Hematopoietic multipotent progenitor cell treated with erythropoietin and hydrocortisone succinate and interleukin-3 and kit ligand, for 8 days (in vitro differentiated cells): ENCODE measurements at places on chromosomes 1 and 21.
A peak's percentile ranks its signal among the peaks of the same experiment; 100 is the strongest.

DNA sequence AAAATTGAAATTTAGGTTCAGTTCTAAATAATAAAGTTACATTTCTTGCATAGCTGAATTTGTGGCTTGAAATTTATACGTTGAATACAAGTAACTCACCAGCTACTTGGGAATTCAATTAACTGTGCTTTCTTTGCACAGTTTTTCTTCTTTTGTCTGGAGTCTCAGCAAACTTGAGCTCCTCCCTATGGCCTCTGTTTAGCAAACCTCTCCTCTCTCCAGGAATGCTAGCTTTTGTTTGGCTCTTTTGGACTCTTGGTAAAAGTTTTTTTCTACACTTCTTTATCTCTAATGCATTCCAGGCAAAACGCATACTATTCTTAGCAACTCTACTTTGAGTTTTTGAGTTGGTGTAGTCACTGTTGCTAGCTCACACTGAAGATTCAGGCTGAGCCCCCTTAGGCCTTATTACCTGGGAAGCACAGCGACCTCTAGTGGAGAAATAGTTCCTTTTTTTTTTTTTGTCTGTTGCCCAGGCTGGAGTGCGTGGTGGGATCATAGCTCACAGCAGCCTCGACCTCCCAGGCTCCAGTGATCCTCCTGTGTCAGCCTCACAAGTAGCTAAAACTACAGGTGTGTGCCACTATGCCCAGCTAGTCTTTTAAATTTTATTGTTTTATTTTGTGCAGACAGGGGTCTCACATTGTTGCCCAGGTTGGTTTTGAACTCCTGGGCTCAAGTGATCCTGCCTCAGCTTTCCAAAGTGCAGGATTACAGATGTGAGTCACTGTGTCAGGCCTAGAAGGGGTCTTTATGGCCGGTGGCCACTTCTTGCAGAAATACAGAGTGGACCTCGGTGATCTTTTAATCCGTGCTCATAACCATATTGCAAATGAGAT lies 61.7 kb downstream of the CASQ2 start:
- DNase-seq = peak; percentile 69

DNA sequence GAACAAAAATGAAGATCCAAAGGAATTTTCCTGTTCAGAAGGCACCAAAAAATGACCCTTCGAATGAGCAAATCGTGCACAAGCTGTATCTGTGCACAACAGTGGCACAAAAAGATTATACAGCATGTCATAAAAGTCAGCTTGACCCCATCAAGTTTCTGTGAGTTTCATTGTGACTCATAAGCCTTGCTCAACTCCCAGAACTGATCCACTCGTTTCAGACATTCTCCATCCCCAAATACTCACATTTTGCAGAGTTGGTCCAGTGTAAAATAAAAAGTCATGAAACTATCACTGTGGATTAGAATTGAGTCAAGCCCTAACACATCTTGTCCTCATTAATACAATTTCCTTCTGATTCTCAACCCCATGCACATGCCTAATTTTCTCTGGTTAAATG lies 174.7 kb upstream of the PKN2 start:
- DNase-seq = no peak

DNA sequence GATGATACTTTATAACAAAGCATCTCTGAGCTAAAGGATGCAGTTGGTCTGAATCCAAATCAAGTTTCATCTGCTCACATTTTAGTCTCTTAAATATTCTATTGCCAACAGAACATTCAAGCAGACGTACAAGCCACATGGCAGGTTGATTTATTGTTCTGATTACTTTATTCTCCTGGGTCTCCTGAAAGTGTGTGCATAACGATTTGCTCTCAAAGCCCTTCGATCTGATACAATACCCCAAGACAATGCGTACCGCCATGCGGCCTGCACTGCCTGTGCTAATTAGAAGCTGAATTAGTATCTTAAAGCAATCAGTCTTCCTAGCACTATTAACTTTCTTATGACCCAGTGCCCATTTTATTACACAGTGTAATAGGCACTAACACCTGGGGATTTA lies 56.9 kb downstream of the FHAD1 start:
- no peak for DNase-seq

GRCh38 chr1:171963762-171964161 lies 122.5 kb downstream of the DNM3 start:
- DNase-seq = no peak

- DNase-seq = no peak
These were observed 142.6 kb downstream of the PEX14 start for GRCh38 chr1:10617318-10617717.

DNA sequence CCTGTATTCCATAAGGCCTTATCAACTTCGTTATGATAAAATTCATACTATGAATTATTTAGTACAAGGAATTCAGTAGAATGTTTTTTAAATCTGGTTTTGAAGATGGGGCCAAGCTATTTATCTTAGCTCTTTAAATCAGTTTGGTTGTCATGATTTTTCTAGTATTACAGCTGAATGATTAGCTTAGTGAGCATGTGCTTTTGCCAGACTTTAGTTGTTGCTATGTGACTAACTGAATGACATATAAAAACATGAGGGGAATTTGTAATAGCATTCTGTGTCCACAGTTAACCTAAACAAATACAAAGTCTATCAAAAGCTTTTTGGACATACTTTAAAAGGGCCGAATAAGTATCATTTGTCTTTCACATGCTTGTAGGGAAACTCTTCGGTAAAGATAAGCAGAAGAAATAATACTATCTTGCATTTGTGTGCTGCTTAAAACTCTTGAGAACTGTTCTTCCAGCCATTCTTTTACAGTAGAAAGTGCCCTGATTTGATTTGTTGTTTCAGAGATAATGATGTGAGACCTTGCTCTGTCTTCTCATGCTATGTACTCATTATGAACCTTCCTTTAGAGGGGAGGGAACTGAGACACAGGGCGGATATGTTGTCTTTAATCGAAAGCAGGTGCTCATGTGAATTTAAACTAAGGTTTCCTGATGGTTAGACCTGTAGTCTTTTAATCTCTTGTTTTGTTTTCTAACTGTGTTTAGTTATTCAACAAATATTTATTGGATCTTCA lies 18.8 kb downstream of the NEK7 start:
- no peak for DNase-seq

- no peak for DNase-seq
These were observed 16.5 kb downstream of the MGST3 start for GRCh38 chr1:165647517-165647916.

DNA sequence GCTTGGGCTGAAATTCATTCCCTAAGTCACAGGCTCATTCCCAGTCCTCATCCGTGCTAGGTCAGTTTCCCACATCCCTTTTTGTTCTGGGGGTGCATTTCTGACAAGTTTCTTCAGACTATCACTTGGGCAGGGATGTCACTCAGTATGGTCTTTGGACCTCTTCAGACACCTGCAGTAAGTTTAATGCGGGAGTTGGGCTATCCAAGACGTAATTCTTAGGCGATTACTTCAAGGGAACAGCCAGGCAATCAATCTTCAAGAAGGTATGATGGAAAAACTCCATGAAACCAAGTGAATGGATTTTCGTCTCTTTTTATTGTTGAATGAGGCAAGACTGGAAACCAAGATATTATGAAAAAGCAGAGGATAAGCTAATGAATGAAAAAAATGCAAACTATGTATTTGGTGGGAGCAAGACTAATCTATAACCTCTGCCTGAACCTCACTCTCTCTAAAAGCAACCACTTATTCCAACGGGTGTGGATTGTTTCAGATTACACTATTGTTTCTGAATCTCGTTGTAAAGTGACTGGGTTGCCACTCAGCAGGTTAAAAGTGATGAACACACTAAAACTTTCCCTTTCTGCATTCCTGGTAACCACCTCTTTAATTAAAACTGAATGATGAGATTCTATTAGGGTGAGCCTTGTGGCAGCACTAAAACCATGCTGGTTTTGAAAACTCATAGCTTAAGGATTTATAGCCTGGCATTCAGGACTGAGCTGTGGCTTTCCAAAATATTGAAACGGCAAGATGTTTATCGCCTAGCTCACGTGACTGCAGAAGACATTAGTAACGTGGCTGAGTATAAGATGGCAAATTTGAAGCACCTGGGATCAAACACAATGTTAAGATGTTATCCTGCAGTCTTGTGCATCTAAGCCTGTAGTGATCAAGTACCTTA lies 1.1 kb downstream of the RASAL2 start:
- peak; percentile 3 for DNase-seq

DNA sequence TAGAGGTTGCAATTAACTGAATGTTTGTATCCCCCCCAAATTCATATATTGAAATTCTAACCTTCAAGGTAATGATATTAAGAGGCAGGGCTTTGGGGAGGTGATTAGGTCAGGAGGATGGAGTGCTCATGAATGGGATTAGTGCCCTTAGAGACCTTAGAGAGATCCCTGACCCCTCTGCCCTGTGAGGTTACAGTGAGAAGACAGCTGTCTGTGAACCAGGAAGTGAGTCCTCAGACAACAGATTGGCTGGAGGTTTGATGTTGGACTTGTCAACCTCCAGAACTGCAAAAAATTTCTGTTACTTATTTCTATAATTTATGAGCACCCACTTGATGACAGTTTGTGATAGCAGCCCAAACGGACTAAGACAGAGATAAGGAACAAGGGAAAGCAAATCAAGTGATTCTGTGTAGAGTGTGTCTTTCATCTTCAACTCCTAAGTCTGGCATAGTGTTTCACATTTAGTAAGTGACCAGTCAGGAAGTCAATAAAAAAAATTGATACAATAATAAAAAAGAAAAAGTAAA lies 30.0 kb upstream of the RWDD3 start:
- DNase-seq = peak; percentile 38

DNA sequence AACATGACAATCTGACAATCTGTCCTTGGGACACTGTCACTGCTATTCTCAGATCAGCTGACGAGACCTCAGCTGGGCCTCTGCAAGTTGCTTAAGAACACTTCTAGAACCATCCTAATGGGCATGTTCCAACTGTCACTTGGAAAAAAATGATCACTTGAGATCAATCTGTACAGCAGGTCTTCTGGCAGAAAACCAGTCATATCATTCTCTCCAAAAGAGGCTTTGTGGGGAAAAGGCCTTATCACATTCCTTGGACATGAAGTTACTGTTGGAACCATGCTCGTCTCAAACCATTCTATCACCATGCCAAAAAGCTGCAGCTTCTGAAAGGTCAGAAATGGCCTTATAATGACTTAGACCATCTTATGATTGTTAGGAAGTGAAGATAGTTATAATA lies 744.2 kb downstream of the USP25 start:
- DNase-seq = no peak

- DNase-seq = no peak
These were observed 27.6 kb upstream of the SIPA1L2 start for GRCh38 chr1:232657426-232658005.

DNA sequence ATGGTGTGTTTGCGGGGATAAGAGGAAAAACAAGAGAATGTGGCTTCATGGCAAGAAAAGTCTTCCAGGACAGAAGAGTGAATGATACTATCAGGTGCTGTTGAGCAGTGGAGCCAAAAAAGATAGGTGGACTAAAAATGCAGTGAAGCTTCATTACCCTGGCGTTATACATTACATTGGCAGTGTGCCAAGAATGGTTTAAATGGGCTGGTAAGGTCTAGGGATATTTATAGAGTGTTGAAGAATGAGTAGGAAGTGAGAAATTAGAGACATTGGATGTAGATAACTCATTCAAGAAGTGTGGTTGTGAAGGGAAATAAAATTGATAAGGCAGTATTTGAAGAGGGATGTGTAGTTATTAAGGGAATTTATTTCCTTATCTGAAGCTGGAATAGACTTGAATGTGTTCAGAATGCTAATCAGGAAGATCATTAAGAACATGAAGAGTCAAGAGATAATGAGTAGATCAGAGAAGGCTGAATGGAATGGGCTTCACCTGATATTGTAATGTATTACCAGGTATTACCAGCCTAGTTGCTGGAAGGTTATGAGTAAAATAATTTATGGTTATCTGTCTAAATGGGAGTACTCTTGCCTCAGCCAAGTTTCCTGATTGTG lies 72.7 kb downstream of the MAST2 start:
- DNase-seq = peak; percentile 55

GRCh38 chr1:9018333-9018732 lies 7.9 kb downstream of the SLC2A7 start:
- DNase-seq = no peak

- no peak for DNase-seq
These were observed 32.9 kb downstream of the JAK1 start for GRCh38 chr1:64933296-64934070.

GRCh38 chr1:72433591-72433990 lies 151.3 kb upstream of the NEGR1 start:
- no peak for DNase-seq

GRCh38 chr1:21669258-21670058 lies at the start of gene RAP1GAP:
TSS of gene RAP1GAP (minus strand) at chr1:21669357. CDS start at chr1:21620032, 49,325 bp downstream.
- DNase-seq = peak; percentile 64

GRCh38 chr1:207954104-207954503 lies 43.2 kb upstream of the CD34 start:
- DNase-seq = no peak

- no peak for DNase-seq
These were observed 303.8 kb downstream of the NPHP4 start for GRCh38 chr1:5688081-5689077.

DNA sequence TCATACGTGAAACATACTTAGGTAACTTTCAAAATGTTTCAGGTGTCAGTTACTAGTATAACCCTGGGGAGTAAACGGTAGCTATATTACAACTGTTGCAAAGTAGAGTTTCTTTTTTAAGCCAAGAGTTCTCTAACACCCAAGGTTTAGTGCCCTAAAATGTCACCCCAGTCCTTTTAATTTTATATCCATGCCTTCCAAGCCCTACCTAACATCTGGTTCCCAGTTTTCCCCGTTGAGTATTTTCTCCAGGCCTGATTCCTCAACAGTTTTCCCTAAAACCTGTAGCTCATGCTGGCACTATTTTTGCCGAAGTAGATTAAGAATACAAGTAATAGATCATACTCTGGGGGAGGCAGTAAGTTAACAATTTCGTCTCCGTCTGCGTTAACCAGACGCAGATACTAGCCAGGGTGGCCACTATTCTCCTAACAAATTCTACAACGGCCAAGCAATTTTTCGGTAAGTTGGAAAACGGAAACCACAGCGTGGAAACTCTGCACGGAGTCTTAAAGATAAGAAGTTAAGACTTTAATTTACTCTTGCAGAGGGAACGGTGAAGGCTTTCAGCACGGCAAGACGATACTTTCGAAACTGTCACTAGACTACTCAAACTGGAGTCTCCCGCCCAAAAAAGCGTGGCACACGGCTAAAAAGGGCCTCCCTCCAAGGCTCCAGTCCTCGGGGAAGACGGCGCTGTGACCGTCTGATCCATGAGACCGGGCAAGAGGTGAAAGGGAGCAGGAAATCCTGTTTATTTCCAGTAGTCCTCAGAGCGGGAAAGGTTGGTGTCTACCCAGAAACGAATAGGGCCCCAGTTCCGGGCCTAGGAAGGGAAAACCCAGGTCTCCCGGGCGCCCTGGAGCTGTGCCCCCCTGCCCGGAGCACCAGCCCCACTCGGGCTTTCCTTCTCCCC lies 945 bp downstream of the SRSF4 start:
- peak; percentile 52 for DNase-seq

DNA sequence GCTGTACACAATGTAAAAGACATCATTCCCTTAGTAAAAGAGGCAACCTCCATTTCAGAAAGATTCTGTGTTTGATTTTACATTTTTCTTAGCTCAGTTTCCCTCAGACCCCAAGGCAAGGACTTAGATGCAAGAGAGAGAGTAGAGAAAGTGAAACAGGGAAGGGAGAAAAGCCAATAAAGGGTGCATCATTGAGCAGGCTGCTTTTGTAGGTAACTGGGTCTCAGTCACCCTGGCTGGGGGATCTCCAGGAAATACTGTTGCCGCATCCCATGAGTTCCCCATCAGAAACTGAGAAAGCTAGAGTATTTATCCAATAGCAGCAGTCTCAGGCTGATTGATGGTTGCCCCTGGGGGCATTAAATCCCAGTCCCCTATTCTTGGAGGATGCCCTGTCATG lies 23.1 kb upstream of the DNAH14 start:
- no peak for DNase-seq
